ENCODE measurements at places on chromosomes 2 and 18.

GRCh38 chr2:235658351-235659174 lies 164.7 kb downstream of the AGAP1 start:
- no peak for DNase-seq

GRCh38 chr2:207845202-207845864 lies 75.6 kb upstream of the FZD5 start:
- DNase-seq, result no peak

DNA sequence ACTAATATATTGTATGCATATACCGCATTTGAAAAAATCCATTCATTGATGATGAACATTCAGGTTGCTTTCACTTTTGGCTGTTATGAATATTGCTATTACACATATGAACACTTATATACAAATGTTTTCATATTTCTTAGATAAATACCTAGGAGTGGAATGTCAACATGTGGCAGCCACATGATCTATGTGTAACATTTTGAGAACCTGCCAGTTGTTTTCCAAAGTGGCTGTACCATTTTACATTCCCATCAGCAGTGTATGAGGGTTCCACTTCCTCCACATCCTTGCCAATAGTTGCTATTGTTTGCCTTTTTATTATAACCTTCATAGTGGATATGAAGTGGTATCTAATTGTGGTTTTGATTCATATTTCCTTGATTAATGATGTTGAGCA lies 40.5 kb downstream of the CCDC85A start:
- DNase-seq, result no peak

GRCh38 chr2:205895981-205896655 lies 189.9 kb downstream of the INO80D start:
- DNase-seq, result no peak

DNA sequence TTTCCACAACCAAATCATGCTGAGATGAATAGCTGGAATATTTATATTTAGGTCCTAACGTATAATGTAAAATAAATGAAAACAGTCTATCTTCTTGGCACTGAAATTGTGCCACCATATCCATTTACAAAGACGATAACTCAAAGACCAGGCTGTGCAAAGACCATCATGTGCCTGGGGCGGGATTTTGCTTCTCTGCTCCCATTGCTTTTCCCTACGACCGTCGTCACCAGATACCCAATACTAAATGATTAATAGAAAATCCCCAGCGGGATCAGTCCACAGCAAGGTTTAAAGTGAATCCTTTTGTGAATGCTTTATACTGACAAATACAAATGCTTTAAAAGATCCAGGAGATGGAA lies 194.3 kb upstream of the ARL4C start:
- no peak for DNase-seq

GRCh38 chr2:39437522-39438296 lies 624 bp upstream of the MAP4K3 start:
- no peak for DNase-seq

GRCh38 chr2:36516136-36516870 lies 81.7 kb downstream of the FEZ2 start:
- no peak for DNase-seq

DNA sequence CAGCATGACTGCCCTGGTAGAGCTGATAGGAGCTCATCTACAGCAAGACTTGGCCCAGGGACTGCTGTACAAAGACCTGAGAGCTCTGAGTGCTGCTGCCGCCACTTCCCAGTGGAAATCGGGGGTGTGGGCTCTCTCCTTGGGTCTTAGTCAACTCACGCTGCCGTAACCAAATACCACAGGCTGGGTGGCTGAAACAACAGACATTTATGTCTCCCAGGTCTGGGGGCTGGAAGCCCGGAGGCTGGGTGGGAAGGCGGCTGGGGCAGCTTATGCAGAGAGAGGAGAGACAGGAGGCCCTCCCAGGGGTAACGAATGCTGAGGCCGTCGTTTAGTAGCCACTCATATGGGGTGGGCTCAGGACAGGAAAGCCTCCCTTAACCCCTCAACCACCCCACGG lies 15.4 kb upstream of the MAL start:
- no peak for DNase-seq

DNA sequence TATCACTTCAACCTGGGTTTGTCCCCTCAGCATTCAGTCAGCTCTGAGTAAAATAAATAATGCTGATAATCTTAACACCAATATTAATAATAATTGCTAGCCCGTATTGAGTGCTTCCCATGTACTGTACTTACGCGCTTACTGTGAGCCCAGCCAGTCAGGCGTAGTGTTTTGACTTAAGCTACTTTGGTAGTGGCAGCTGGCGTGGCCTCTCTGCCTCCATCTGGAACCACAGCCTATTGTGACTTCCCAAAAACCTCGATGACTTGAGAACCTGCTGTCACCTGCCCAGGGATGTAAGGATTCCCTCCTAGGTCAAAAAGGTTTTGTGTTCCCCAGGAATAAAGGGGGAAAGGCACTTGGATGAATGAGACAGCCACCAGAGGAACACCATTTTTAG lies 53.2 kb downstream of the SUMO1 start:
- DNase-seq, result no peak

DNA sequence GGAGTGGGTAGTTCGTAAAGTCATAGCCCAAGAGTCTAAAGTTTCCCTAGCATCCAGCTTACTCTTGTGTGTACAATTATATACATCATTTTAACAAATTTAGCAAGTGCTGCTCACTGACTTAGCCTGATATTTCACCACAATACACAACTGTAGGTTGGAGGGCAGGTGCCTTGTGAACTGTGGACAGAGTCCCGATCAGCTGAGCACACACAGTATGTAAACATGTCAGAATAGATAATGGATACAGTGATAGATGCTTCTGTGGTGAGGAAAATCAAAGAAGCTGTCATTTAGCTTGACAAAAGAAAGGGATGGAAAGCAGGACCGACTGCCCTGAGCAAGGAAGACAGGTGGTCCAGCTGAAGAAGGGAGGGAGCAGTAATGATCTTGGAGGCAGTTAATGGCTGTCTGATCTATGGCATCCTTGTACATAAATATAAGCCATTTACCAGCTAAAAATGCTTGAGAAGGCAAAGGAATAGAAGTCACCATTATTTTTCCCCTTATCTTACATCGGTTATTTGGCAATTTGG lies 372.8 kb upstream of the UBE2E3 start:
- no peak for DNase-seq

GRCh38 chr2:233817361-233817911 lies 36.9 kb downstream of the HJURP start:
- no peak for DNase-seq

GRCh38 chr18:45851161-45851925 lies 25.9 kb downstream of the SIGLEC15 start:
- DNase-seq, result no peak

GRCh38 chr2:170747921-170748320 lies 22.3 kb upstream of the ERICH2 start:
- no peak for DNase-seq

DNA sequence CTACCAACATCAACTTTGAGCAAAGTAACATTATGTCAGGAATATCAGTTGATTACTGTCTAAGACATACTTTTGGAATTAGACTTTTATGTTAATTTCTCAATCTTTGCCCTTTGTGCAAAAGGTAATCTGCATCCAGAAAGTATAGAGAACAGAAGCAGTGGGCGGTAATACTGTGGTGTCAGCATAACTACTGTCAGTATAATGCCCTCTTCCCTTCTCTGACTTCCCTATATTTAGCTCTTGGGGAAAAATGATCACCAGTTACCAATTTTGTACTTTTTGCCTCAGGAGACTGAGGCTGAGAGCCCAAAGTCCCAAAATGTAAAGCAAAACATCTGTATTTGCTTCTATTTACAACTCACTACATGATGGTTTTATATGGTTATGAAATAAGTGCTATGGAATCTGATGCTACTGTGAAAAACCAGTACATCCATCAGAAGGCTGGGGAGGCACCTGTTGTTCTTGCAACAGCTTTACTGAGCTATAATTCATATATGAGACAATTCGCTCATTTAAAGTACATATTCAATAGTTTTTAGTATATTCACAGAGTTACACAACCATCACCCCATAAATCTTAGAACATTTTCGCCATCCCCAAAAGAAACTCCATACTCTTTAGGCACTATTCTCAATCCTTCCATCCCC lies 51.3 kb upstream of the CD302 start:
- no peak for DNase-seq

GRCh38 chr2:142189501-142189900 lies 58.7 kb upstream of the LRP1B start:
- no peak for DNase-seq
